NCI-H2107 (cell line): ENCODE measurements at places on chromosomes 11 and 22.
A peak's percentile ranks its signal among the peaks of the same experiment; 100 is the strongest.

DNA sequence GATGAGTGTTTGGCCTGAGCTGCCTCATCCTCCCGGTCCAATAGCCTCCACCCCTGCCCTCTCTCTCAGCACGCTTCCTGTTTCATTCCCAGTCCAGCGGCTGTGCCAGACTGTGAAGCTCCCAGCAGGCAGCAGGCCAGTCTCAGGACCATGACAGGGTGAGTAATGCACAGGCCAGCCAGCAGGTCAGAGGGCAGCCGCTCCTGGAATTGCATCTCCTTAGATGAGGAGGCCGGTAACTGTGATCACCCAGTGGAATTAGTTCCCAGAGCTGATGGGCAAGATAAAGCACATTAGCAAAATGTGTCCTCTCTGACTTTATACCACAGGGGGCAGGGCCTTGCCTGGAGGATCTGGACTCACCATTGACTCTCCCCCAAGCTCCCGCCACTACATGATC is 251.2 kb downstream of the ETS1 start:
- DNase-seq: no peak

DNA sequence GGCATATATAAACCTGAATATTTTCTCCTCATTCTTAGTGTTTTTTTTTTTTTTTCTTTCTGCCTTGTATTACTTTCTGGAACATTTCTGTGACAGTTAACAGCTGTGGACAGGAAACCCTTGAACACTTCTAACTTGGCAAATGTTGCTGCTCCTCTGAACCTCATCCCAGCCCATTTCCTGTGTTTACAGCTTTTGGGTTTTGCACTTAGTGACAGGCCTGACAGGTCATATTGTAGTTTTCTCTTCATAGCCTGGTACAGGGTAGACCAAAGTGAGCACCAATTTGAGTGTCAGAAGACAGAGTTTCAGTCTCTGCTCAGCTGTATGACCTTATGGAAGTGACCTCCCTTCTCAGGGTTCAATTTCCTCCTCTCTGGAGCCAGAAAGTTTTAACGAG is 91.6 kb downstream of the STIM1 start:
- no peak for DNase-seq

GRCh38 chr22:33726294-33726734 is 194.0 kb downstream of the LARGE1 start:
- DNase-seq: no peak

- DNase-seq: no peak
These were observed 23.1 kb upstream of the ATXN10 start for GRCh38 chr22:45648301-45649117.

- no peak for DNase-seq
These were observed 53.0 kb downstream of the DDI1 start for GRCh38 chr11:104089481-104089880.

DNA sequence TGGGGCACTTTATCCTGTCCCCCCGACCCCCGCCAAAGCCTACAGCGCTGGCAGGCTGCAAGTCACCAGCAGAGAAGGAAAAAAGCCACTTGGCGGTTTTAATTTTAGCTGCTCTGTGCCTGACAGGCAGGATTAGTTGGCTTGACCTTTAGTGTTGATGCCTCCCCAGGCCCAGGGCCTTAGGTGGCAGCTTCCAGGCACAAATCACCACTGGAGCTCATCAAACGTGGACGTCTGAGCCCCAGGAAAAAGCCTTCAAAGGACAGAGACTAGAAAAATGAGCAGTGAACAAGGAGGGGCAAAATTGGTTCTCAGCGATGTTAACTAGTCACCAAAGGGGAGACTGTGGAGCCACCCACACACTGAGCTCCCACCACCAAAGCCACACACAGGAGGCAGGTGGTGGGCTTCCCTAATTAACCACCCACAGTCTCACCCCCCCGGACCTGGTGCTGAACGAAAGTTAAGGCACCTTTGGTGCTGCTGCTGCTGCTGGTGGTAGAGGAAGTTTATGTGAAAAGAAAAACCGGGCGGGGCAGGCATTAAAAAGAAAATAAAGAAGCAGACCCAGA is 4.4 kb upstream of the PYGM start:
- DNase-seq: no peak

DNA sequence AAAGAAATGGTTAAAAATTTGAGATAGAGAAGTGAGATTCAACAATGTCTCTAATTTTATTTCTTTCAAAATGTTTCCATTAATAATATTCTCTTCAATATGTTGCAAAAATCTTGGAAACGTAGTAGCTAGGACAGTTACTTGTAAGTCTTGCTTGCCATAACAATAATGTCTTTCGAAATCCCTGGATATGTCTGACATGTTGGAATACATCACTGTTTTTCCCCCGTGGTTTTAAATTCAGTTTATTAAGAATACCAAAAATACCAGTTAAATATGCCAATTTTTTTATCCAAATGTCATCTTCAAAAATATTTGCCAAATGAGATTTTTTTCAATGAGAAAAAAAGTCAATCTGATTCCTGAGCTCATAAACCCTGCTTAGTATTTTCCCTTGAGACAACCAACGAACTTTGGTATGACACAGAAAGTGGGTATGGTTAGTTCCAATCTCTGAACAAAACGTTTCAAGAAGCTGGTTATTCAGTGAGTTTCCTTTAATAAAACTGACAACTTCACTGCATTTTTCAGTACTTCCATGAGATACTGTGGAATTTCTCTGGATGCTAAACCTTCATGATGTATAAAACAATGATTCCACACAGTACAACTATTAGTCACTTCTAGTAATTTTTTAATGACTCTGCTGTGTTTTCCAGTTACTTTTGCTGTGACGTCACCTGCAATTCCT is 36.7 kb upstream of the AMPD3 start:
- DNase-seq: no peak

- no peak for DNase-seq
These were observed 1.1 kb downstream of the PLAAT5 start for GRCh38 chr11:63489879-63490278.

DNA sequence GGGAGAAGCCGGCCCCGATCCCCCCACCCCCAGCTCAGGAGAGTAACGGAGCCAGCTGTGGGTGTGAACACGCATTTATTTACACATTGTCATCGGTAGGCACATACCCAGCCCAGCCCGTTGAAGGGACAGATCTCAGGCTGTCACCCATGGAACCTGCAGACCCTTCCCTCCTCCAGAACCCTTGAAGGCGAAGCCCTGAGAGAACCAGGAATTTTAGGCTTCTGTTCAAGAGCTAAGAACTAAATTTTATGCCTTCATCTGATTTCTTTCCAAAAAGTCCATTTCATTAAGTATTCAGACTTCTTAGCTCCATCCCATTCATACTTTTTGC is 379 bp upstream of the BRMS1 start:
- DNase-seq: no peak

- DNase-seq: peak; percentile 14
These were observed 51.5 kb upstream of the GAL start for GRCh38 chr11:68632802-68633201.

GRCh38 chr11:58392746-58393145 is 13.9 kb downstream of the OR5B3 start:
- no peak for DNase-seq

GRCh38 chr11:44380009-44380313 is 70.0 kb upstream of the ALX4 start:
- no peak for DNase-seq

DNA sequence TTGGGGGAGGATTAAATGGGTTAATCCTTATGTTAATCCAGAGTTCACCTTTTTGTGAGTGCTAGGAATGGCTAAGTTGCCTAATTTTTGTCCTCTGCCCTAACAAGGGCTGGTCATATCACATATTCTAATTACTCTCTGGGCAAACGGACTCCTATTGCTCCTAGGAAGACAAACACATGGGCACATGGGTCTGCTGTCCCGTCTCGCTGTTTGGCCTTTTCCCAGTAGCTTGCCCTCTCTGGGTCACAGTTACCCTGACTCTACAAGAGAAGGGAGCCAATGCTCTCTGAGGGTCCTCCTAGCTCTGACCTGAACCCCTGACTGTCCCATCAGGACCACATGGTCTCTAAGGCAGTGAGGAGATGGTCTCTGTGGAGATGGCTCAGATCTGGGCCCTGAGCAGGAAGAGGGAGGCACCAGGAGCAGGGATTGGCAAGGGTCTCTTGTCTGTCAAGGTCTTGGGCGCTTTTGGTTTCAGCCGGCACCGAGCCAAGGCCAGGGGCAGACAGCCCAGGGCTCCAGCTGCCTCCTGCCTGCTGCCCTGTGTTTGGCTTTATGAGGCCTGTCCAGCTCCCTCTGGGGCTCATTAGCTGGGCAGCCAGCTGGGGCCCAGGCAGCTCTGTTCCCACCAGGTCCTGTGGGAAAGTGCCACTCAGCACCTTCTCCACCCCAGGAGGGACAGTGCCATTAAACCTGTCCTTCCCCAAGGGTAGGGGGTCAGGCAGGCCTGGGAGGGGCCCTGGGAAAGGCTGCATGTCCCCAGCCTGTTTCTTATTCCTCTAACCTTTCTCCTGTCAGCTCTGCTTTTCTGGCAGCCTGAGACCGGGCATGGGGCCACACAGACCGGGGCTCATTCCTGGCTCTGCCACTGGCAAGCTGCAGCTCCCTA is 559.9 kb downstream of the MN1 start:
- DNase-seq: no peak

GRCh38 chr11:61769169-61769920 is 16.9 kb downstream of the MYRF start:
- no peak for DNase-seq
